Activated T-helper 9 cell treated with anti-CD3 and anti-CD28 coated beads, Interleukin-2, amount 50 U/mL, for 16 hours (primary cell): ENCODE measurements at places on chromosomes 7 and 10.
A peak's percentile ranks its signal among the peaks of the same experiment; 100 is the strongest.

DNA sequence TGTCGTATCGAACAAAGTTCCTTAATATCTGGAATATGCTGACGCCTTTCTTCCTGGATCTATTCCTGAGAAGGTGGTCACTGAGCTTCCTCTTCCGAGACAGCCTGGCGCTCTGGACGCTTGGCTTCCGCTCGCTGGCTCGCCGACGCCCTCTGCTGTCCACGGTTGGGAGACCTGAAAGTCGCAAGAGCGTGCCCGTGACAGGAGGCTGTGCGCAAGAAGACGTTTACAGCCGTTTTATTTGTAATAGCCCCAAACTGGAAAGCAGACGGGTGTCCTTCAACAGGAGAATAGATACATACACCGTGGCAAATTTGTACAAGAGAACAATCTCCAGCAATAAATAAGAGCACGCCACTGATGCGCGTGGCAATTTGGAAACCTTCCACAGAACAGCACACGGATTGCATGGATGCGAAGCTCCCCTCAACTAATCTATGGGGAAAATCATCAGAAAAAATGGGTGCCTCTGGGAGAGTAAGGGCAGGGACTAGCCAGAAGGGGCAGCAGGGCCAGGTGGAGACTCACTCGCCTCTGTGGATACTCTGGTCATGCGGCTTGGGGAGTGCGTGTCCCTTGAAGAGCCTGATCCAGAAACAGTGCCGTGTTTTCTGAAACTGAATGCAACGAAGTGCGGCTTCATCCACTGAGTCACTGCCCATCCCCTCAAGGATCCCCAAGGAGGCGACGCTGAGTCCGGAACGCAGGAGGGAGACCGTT, 41.5 kb upstream of the BNIP3 start:
- DNase-seq, result peak; percentile 63

DNA sequence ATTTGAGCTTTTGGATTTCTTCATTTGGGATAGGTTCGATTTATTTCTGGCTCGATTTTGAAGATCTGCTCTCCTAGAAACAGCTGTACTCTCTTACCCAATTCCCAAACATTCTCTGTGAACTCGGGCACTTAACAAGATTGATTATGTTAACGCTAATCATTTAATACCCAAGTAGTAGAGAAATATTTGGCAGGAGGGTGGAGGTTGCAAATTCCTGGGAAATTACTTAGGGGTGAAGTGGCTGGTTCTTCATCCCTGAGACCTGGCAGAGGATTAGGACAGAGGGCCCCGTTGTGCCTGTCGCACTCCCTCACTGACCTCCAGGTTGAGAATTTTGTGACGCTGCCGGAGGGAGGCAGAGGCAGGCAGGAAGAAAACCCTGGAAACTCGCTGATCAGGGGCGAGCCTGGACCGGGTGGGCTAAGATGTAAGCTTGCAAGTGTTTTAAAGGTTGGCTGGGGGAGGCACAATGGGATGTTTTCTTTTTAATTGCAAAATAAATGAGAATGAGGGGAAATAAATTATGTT, 182.6 kb downstream of the TCF7L2 start:
- no peak for DNase-seq

- DNase-seq, result no peak
These were observed 55.7 kb upstream of the IL6 start for GRCh38 chr7:22671177-22671879.

GRCh38 chr10:79454259-79454658, 8.8 kb upstream of the ZCCHC24 start:
- DNase-seq, result no peak

GRCh38 chr10:95785942-95786669, 30.1 kb downstream of the ENTPD1 start:
- no peak for DNase-seq

DNA sequence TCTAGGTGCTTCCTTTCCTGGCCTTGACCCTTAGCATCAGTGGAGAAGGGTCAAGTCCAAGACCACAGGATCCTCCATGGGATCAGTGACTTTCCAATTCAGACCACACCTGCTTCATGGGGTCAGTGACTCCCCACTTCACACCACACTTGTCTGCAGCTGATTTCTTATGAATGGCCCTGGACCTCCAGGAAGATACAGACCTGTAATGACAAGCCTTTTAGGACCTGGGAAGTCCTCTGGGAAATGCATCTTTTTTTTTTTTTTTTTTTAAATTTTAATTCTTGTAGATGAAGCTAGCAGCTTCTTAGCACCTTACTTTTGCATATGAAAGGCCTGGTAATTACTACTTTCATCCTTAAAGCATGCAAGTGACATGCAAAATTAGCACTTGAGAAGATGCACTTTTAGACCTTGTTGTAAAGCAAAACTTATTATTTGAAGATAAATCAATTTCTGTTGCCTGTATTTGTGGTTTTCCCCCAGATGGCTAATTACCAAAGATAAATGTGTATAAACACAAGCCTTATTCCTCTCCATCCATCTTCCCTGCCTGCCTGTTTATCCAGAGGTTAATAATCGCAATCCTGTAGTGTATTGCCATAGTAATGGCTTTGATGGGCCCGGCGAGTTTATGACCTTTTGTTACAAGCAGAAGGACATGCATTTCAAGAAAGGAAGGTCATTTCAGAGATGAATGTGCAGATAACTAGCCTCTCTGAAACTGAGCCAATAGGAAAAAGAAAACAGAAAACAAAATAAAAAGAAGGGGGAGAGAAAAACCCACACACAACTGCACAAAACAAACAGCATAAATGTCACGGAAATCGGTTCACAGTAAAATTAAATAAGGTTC, 1018.7 kb downstream of the TYW1 start:
- no peak for DNase-seq

GRCh38 chr10:77229704-77230103, 407.9 kb downstream of the KCNMA1 start:
- DNase-seq, result no peak

GRCh38 chr10:86411281-86411841, 44.8 kb upstream of the GRID1 start:
- DNase-seq, result no peak

GRCh38 chr10:96700374-96701099, 19.8 kb downstream of the PIK3AP1 start:
- DNase-seq, result no peak

DNA sequence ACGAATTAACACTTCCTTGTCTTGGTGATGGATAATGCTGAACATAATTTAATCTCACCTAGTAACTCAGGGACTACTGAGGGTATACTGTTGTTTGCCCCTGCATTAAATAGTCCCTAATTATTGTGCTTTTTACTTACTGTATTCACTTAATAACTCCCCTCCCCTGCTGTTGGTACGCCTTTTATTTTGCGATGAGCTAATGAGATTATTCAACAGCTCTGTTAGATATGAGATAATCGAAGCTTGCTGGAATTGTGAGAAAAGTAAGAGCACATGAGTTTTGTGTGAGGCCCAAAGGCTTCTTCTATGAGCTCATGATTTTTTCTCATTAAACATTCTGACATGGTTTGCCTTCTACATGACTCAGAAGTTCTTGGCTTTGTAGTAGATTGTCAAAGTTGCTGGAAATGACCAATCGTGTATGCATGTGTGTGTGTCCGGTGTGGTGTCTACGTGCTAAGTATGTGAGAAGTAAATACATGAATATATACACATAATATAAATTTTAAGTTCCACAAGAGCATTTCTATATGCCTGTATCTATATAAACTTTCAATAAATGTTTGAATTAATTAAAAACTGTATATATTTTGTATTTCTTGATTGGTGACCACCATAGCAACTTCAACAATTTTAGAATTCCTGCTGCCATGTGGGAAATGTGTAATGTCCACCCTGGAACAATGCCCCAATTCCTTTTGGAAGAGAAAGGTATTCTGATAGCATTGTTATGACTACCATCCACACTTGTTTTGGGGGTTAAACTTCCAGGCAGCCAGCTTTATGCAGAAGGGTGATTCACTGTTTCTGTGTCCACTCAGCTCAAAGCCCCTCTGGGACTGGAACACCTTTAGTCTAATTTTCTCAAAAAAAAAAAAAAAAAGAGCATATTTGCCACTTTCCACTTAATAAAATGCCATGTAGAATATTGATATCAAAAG, 106.2 kb downstream of the SAMD9 start:
- DNase-seq, result no peak

- no peak for DNase-seq
These were observed 610.1 kb upstream of the ANKRD30A start for GRCh38 chr10:36515319-36515718.

DNA sequence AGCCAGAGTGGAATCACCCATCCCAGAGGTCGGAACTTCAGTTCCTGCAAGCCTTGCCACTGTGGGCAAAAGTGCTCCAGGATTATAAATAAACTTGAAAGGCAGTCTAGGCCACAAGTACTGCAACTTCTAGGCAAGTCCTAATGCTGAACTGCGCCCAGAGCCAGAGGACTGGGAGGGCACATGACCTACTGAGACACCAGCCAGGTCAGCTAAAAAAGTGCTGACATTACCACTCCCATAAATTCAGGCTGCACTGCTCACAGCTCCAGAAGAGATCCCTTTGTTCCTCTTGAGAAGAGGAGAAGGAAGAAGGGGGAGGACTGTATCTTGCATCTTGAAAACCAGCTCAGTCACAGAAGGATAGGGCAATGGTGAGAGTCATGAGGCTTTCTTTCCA, 1084.1 kb upstream of the PHF14 start:
- DNase-seq, result no peak

GRCh38 chr10:5573319-5573950, 48.7 kb downstream of the CALML3 start:
- no peak for DNase-seq

- no peak for DNase-seq
These were observed 1.8 kb downstream of the TDRD1 start for GRCh38 chr10:114180937-114181336.

DNA sequence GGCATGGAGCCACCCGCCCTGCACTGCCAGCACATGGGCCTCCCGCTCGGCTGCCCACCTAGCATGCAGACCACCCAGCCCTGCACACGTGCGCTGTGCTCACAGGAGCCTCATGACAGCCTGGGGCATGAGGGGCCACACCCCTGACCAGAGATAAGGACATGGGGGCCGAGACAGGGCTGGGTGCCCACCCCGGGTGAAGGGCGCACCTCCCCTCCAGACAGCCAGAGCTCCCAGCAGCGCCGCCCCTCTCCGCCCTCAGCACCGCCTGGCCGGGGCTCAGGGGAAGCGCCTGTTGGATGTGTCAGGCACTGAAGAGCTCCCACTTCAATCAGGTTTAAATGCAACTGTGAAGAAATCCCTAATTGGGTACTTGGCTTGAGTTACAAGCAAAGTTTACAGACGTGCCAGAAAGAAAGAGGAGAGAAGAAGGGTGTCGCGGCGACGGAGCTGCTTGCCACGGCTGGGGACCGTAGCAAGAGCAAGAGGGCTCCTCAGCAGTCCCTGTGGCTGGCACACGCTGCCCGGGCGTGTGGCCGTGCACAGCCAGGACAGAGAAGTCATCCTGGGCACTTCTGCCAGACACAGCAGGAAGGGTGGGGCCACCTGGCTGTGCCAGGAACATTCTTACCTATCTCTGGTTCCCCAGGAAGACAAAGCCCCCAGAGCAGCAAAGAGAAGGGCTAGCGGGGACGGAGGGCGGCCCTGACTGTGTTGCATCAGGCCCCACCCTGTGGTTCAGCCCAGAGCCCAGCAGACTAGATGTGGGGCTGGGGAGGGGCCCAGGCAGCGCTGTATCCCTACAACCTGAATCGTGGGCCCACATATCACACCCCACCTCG, 247.4 kb downstream of the ELFN1 start:
- no peak for DNase-seq

- DNase-seq, result peak; percentile 25
These were observed 139.4 kb downstream of the EPC1 start for GRCh38 chr10:32207544-32207943.

GRCh38 chr10:29112827-29113615, 175.8 kb upstream of the LYZL1 start:
- DNase-seq, result no peak

DNA sequence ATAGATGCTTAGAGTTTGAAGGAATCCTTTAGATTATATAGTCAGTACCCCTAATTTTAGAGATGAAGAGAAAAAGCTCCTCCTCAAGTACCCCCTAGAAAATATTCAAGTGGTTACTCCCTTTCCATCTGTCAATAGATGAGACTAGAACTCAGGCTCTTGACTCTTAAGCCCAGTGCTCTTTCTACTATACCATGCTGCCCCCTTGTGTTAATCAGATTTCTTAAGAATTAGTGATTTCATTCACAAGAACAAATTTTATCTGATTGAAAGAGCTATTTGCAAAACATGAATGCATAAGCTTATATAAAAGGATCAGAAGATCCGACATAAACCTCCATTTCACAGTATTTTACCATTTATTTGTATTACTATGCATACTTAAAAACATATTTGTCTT, 179.3 kb downstream of the TFEC start:
- no peak for DNase-seq

- DNase-seq, result no peak
These were observed 38.1 kb upstream of the CCDC6 start for GRCh38 chr10:59944339-59944935.

DNA sequence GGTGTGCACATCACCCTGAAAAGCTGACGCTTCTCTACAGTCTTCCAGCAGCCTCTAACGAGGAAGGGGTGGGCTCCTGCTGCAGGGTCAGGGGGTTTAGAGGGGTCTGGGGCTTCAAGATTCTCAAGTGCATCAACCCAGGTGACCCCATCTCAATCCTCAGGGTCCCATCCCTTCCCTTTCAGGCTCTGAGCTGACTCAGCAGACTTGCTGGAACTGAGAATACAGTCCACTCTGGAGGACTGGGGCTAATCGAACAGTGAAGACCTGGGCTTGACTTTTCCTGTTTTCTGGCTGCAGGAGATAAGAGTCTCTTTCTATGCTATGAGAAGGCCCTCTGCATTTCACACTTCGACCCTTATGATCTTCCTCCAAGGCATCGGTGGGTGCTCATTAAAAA, 22.3 kb upstream of the NPTX2 start:
- no peak for DNase-seq

DNA sequence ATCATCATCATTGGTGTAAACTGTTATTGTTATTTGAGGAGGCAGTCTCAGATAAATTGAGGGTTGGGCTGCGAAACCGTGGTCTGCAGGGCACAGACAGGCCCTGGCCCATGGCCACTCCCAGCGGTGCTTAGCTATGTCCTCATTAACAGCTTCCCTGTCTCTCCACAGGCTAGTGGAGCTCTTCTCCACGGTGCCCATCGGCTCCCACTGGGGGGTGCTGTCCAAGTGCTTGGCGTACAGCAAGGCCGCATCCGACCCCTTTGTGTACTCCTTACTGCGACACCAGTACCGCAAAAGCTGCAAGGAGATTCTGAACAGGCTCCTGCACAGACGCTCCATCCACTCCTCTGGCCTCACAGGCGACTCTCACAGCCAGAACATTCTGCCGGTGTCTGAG, 21.6 kb downstream of the GPR26 start:
- DNase-seq, result no peak

DNA sequence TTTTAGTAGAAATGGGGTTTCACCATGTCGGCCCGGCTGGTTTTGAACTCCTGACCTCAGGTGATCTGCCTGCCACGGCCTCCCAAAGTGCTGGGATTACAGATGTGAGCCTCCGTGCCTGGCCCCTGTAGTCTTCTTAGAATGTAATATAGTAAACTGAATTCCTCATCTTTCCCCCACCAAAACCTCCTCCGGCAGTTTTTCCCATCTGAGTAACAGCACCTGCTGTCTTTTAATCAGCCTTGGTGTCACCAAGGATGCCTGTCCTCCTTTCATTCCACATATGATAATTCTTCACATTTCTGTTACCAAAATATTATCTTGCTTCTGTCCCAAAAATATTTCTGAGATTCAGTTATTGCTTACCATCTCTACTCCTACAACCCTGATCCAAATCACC, 80.2 kb downstream of the ZEB1 start:
- DNase-seq, result no peak

- DNase-seq, result no peak
These were observed 34.8 kb downstream of the VOPP1 start for GRCh38 chr7:55537458-55537990.
